Smooth muscle cell of the coronary artery (primary cell): ENCODE measurements at places on chromosomes 7 and 10. TPM values are rescaled to one million over a fixed set of nuclear protein-coding genes. Genes with fewer than 3 reads are reported as not detected.

Gene GPR15LG
- total RNA-seq: not detected in 2 replicates

Gene ADAMTS14
- 1.5 and 9.0 TPM in 2 replicates for total RNA-seq

Gene LLCFC1
- not detected in 2 replicates for total RNA-seq

Gene FBXL13
- total RNA-seq: 1.6 and 9.2 TPM in 2 replicates

Gene LEP
- total RNA-seq: 0.94 TPM in 1 of 2 replicates, not detected in the other

Gene PLXNA4
- total RNA-seq: 19.8 and 23.5 TPM in 2 replicates

Gene LIPN
- not detected in 2 replicates for total RNA-seq

Gene FANK1
- total RNA-seq: 5.2 and 13.9 TPM in 2 replicates

Gene ITIH5
- 0.08 and 3.6 TPM in 2 replicates for total RNA-seq

Gene TMEM140
- total RNA-seq: 3.4 and 11.5 TPM in 2 replicates

Gene NEBL
- total RNA-seq: 0.12 and 0.90 TPM in 2 replicates

Gene NSUN6
- 6.8 and 10.3 TPM in 2 replicates for total RNA-seq

Gene MAGI2
- total RNA-seq: 2.4 and 5.1 TPM in 2 replicates

Gene AGAP3
- total RNA-seq: 31.1 and 36.3 TPM in 2 replicates

Gene CREB5
- total RNA-seq: 2.5 and 2.6 TPM in 2 replicates

Gene SMNDC1
- 2.6 and 6.4 TPM in 2 replicates for total RNA-seq

Gene OR6V1
- total RNA-seq: not detected in 2 replicates

Gene ARHGEF35
- total RNA-seq: 2.0 and 6.1 TPM in 2 replicates

Gene ANKIB1
- total RNA-seq: 52.1 and 54.3 TPM in 2 replicates

Gene NKX2-3
- total RNA-seq: not detected in 2 replicates

Gene EVX1
- total RNA-seq: not detected in 2 replicates

Gene NANOS1
- total RNA-seq: 0.12 and 0.75 TPM in 2 replicates

Gene PURB
- total RNA-seq: 4.6 and 11.8 TPM in 2 replicates

Gene AKAP9
- 26.2 and 43.1 TPM in 2 replicates for total RNA-seq

Gene SHTN1
- total RNA-seq: under 0.01 and 2.4 TPM in 2 replicates

Gene CYP3A5
- not detected in 2 replicates for total RNA-seq

Gene LDB3
- total RNA-seq: 0.08 TPM in 1 of 2 replicates, not detected in the other

Gene SPDYE5
- total RNA-seq: 0.12 TPM in 1 of 2 replicates, not detected in the other

Gene TMEM213
- not detected in 2 replicates for total RNA-seq

Gene UFSP1
- total RNA-seq: 1.2 and 5.7 TPM in 2 replicates

Gene SPDYE6
- total RNA-seq: 0.23 TPM in 1 of 2 replicates, not detected in the other

Gene GPR85
- 0.12 and 0.60 TPM in 2 replicates for total RNA-seq

Gene TRIM50
- total RNA-seq: not detected in 2 replicates

Gene RELN
- 0.08 and 1.5 TPM in 2 replicates for total RNA-seq

Gene HTR5A
- not detected in 2 replicates for total RNA-seq

Gene SPDYE8
- total RNA-seq: not detected in 2 replicates

Gene SPAM1
- total RNA-seq: not detected in 2 replicates

Gene NUTM2E
- total RNA-seq: under 0.01 TPM in 1 of 2 replicates, not detected in the other

Gene FRAT1
- 0.83 and 1.1 TPM in 2 replicates for total RNA-seq
